ENCODE measurements at places on chromosomes 2 and 18.

DNA sequence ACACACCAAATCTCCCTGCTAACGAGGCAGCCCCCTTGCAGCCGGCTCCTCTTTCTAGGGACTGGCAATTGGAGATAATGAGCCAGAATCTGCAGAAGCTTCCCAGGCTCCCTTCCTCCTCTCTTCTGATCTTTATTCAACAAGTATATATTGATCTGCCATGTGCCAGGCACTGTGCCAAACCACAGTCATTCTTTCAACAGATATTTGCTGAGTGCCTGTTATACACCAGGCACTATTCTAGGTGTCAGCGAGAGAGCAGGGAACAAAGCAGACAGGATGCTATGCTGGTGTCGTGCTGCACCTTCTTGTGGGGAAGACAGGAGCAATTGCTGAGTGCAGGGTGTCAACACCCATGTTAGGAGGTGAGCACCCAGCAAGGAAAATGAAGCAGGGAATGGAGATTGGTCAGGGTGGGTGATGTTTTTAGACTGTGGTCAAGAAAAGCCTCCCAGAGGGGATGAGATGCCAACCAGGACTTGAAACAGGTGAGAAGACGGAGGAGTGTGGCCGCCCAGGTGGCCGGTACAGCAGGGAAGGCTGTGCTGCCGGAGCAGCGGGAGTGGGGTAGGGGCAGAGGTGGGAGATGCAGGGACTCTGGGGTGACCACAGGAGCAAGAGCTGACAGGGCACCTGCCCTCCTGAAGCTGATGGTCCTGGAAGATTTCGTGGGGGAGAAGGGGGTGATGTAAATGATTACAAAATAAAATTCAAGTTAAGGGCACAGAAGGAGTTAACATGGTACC, 307.6 kb upstream of the RAB12 start:
- DNase-seq, result no peak

DNA sequence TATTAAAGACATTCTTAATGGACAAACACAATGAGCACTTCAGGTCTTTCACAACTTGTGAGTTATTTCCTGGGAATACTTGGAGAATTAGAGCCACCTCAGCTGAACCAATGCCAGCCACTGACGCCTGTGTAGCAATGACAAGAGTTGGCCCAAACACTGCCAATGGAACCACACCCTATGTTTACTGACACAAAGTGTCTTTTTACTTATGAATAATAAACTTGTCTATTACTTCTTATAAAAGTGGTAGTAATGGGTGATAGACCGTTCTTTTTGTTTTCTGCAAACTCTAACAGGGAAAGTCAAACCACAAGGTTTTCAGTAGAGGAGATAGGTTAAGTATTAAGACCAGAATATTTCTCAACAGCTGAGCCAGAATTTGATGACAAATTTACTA, 12.5 kb upstream of the CHAC2 start:
- DNase-seq, result peak; percentile 76

GRCh38 chr2:162828545-162828944, 10.0 kb downstream of the KCNH7 start:
- DNase-seq, result no peak

DNA sequence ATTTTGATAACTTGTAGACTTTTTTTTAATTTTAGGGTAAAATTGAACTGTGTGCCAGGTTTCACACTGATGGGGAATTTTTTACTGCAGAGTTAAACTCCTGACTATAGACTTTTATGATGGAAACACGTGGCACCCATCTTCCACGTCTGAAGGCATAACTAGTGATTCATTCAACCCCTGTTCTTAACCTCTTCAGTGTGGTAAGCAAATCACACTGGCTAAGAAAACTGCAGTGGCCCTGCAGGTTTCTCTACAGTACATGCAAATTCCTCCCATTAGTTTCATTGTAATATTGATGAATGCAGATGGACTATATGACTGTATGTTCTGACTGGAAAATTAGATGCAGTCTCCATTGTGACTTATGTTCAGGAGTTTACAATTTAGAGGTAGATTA, 47.2 kb downstream of the SMAD4 start:
- peak; percentile 33 for DNase-seq

- DNase-seq, result no peak
Measured at GRCh38 chr18:10604182-10604581, 78.4 kb downstream of the NAPG start.
